Stimulated activated CD4-positive, alpha-beta T cell treated with anti-CD3 and anti-CD28 coated beads, Interleukin-2, amount 100 ng/mL, for 24 hours (primary cell): ENCODE measurements at places on chromosomes 3 and 15.

DNA sequence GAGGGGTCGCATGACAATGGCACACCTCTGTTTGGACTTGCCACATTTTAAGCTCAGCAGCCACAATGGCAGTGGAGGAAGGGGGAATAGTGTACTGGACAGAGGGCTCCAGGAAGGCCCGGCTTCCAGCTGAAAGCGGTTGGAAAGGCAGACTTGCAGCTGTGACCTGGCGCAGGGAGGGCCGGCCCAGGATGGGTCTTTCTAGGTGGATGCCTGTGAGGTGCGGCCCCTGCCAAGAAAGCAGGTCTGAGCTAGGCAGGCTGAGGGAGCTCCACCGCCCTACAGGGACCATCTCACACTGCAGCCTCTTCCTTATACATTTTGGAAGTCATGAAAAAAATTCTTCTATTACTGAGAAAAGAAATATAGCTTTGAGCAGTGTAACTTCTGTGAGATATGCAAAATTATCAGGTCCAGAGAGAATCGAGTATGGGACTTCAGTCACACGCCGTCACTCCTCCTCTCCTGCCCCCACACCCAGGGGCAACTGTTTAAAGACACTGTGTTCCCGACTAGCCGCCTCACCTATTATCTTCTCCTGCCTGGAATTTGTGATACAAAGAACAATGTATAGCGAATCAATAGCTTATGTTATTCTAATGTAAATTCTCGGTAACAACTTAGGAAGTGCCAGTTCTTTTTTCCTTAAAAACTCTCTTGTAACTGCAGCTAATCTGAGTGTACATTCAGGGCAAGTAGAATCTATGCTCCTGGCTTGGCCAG lies 331.0 kb downstream of the OCA2 start:
- DNase-seq: no peak

DNA sequence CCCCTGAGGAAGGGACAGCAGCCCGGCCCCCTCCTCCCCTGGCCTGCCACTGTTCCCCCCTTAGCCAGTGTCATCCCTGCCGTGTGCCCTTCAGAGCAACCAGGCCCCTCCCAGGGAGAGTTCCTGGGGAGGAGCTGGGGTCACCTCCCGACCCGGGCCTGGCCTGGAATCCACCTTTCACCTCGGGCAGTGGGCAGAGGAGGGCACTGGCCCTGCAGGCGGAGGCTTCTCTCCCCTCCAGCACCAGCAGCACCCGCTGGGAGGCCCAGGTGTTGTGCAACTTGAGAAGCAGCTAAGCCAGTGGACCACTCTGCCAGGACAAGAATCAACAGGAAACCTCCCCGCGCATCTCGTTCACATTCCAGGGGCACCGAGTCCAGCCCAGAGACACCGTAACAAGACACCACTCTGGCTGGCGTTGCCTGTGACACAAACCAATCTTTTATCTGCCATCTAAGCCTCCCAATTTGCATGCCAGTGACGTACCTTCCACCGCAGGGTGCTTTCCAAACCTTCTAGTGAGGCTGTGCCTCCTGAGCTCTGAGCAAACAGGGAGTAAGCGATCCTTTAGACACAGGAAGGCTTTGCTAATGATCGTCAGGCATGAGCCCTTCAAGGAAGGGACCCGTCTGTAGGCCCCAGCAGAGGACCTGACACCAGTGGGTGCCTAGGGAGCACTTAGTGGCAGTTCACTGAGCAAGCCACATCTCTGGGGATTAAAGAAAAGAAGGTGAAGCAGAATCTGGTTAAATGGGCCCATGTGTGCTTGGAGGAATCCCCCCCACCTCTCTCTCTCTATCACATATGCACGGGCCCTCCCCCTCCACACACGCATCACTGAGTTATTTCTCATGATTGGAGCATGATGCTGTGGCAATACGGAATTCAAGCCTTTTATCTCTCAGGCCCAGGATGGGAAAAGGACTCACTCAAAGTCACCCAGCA lies 98.9 kb upstream of the TLE3 start:
- DNase-seq: peak; percentile 42

GRCh38 chr3:157794771-157795170 lies 291.6 kb upstream of the VEPH1 start:
- DNase-seq: no peak

- DNase-seq: no peak
Measured at GRCh38 chr15:47095833-47096232, 621.5 kb upstream of the SEMA6D start.

DNA sequence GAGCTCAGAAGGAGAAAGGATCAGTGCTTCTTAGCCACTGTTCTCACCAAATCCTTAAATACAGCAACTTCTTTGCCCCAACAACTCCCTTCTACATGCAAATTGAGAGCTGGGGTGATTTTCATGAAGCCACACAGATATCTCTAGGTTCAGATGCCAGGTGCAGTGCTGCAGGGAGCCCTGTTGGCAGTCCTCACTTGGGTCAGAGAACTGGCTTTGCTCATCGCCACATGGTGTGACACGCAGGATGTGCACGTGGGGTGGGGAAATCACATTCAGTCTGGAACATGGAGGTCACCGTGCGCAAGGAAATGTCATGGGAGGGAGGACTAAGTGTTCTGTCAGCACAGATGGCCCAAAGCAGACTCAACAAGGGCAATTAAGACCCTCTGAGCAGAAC lies 103.8 kb downstream of the WDR76 start:
- DNase-seq: no peak

- DNase-seq: no peak
Measured at GRCh38 chr15:69067296-69067695, 52.8 kb downstream of the NOX5 start.

DNA sequence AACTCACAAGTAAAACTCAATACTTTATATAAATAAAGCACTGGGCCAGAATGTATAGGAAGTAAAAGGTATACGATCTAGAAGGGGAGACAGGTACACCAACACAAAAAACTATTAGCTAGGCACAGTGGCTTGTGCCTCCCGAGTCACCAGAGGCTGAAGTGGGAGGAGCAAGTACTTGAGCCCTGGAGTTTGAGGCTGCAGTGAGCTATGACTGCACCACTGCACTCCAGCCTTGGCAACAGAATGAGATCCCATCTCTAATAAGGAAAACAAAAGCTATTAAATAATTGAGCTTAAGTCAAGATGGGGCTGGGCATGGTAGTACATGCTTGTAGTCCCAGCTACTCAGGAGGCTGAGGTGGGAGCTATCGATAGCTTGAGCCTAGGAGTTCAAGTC lies 17.0 kb downstream of the PIK3CB start:
- DNase-seq: no peak

GRCh38 chr3:40741729-40742128 lies 217.0 kb downstream of the ZNF621 start:
- DNase-seq: no peak

GRCh38 chr3:107880702-107881101 lies 210.1 kb downstream of the CD47 start:
- no peak for DNase-seq

DNA sequence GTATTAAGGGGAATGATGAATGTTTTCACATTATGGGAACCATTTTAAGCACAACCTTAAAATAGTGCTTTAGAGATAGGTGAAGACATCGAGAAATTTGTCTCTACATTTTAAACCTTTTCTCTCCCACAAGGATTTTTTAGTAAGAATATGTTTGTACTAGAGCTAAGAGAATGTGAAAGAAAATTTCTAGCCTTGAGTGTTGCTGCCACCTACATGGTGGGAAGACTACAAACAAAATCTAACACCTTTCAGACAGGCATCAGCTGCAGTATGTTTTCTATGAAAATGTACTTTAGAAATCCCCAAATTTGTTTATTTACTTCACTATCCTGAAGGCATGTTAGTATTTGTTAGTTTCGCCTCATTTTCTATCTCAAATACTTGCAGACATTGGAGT lies 247.4 kb downstream of the WDR72 start:
- no peak for DNase-seq

- no peak for DNase-seq
Measured at GRCh38 chr3:172856795-172857742, 106.5 kb downstream of the ECT2 start.

DNA sequence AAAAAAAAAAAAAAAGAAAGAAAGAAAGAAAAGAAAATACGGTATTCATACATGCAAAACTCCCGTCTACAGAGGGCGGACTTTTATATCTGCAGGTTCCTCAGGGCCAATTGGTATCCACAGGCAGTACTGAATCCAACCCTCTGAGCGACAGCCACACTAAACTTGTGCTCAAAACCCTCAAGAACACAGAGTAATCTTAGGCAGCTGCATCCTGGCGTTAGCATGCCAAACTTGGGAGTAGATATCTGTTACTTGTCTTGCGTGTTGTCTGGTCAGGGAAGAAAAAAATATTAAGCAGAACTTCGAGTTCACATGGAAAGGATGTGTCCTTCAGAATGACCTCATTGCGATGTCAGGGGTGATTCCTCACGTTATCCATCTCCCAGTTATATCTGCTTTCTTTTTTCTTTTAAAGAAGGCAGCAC lies 12.8 kb downstream of the SNAP23 start:
- no peak for DNase-seq

- DNase-seq: no peak
Measured at GRCh38 chr3:16318176-16318575, 53.2 kb downstream of the OXNAD1 start.

DNA sequence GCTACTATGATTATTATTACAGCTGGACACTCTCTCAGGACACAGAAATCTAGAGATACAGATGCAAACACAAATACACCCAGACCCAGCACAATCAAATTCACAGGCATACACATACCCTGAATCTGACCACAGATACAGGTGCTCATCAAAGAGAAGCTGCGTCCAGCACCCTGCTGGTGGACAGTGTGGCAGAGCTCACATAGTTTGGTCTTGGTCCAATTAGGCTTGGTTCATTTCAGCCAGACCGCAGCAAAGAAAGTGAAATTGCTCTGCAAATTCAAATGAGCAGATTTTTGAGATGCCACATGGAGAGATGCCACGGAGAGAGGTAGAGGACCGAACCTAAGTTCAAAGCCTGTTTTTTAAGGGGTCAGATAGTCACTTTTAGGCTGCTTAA lies 55.6 kb downstream of the ANAPC13 start:
- DNase-seq: no peak

DNA sequence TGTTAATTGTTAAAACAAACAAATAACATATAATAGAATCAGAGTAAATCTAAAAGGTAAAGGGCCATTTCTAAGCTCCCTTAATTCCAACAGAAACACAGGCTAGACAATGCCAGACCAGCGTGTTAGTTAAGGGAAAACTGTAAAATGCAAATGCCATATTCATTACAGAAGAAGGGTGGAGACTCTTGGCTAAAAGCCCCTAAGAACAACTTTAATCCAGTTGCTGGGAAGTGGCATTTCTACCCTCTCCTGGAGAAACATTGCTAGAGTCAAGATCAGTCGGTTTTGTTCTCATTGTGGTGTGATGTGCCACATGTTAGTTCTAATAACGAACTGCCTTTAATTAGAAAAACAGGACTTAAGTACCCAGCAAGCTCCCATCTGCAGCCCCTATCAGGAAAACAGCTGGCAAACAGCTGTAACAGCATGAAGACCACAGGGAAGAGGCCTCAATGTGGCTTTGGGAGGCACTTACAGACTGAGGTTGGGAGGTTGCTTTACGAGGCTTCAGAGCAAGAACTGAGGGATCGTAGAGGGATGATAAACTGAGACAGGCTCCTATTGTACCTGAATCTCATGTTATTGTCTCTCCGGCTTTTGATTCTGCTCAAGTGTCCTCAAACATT lies 1134.8 kb downstream of the ROBO1 start:
- DNase-seq: no peak

DNA sequence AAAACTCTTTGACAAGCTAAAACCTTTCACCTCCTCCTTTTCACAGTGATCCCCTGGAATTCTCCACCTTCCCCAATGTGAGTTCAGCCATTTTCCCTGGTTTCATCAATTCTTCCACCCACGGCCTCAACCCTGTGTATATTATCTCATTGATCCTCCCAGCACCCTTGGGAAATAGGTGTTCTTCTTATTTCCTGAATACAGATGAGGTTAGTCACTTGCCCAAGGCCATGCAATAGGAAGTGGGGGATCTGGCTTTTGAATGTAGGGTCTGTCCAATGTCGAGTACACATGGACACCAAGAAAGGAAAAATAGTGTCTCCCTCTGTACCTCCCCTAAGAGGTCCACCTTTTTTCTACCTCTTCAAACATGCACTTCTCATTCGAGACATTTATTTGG lies 262.8 kb upstream of the ST8SIA2 start:
- DNase-seq: no peak

DNA sequence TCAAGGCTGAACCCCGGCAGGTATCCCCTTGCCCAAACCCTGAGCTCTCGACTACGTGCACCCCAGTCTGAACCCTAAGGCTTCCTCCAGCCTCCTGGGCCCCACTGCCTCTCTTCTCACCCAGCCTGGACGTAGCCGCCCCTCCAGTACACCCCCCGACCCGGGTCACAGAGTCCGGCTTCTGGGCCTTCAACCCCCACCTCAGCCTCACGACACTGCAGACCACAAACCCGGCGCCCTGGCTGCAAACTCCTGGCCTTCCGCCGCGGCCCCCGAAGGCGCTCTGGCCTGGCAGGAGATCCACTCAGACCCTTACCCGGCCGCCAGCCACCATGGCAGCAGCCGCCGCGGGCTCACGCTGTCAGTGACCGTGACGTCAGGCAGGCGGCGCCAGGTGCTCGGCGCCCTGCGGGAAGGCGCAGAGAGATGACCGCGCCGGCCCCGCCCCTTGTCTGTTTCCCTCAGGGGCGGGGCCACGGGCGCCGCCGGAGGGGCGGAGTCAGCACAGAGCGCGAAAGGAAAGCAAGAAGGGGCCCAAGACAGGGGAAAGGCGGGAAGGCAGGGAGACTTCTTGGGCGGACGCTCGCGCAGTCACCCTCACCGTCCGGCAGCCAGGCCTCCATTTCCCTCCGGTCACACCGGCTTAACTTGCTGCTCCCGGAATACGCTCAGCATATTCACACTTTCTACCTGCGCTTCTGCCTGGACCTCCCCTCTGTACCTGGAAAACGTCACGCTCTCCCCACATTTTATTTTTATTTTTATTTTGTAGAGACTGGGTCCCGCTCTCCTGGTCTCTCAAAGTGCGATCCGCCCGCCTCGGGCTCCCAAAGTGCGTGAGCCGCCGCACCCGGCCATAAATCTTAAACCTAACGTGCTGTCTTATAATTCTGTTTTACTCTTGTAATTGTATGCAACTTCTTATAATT lies at the start of gene RMDN3:
TSS of gene RMDN3 (minus strand) at position 372 of the 929 bp plus-strand sequence. CDS start 471 bp downstream, outside the sequence.
- DNase-seq: peak; percentile 96

- no peak for DNase-seq
Measured at GRCh38 chr15:92624401-92624991, 31.1 kb downstream of the FAM174B start.

DNA sequence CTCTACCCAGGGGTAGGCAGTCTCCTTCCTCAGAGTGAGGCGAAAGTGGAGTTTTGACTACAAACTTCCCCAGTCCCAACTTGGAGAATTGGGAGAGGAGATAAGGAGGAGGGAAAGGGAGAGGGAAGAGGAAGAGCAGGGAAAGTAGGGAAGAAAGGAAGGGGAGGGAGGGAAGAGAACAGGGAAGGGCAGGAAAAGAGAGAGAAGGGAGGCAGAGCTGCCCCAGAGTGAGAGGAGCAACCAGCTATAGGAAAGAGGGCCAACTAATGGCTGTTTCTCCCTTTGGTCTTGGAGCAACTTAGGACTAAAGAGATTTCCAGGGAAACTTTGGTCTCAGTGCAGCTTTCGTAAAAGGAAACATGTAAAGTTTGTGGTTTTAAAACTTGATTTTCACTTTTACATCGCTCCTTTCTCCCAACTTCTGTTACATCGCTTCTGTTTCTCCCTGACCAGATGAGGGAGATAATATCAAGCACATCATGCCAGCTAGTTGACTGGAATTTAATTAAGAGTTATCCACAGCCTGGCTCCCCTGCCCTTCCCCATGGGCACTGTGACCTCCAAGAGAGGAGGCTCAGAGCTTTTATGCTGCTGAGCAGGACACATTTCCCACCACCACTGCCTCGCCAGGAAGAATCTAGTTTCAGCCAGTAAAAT lies 1.4 kb downstream of the CA12 start:
- no peak for DNase-seq
